RPMI7951 (cell line): ENCODE measurements at places on chromosomes 6 and 20.

DNA sequence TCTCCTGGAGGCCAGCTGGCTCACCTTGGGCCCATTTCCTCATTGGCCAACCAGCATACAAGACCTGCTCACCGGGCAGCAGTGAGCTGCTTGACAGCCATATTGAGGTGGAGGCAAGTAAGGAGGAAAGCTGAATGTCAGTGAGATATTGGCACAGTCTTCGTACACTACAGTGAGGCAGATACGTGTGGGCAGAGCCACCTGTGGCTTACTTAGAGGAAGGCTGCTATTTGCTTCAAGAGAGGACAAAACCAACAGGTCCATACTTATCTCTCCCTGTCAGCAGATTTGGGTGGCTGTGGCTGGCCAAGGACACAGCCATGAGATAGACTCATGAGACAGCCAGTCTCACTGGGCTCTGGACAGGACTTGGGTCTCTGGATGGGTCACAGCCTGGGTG is 15.1 kb upstream of the MCM3 start:
- no peak for DNase-seq

DNA sequence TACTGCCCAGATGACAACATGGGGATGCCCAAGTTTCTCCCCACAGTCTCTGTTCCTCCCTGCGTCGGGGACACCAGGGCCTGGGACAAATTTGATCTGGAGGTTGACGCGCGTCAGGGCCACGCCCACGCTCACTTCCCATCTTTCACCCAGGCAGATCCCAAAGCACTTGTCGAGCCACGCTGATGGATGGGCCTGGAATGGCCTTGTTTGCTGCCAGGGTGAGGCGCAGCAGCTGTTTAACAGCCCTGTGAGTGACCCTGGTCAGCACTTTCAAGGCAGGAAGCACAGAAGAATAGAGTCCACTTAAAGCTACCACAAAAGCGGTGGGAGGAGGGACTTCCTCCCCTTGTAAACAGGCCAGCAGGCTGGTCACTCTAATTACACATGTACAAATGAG is 324.7 kb upstream of the JARID2 start:
- peak; percentile 89 for DNase-seq

DNA sequence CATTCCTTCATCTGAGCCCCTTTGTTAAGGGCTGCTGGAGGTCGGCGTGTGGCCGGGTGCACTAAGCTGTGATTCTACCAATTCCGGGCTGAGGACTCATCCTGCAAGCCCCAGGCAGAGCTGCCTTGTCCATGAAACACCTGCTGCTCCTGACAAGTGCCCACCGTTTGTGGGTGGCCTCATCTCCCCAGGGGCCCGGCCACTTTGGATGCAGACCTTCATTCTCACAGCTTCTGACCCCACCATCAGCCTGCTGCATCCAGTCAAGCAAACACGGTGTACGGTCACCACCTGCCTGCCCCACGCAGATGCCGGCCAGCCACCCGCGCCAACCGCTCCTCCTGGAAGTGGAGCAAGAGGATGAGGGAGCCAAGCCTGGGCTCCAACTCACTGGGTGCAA is 382.7 kb downstream of the THBS2 start:
- no peak for DNase-seq

DNA sequence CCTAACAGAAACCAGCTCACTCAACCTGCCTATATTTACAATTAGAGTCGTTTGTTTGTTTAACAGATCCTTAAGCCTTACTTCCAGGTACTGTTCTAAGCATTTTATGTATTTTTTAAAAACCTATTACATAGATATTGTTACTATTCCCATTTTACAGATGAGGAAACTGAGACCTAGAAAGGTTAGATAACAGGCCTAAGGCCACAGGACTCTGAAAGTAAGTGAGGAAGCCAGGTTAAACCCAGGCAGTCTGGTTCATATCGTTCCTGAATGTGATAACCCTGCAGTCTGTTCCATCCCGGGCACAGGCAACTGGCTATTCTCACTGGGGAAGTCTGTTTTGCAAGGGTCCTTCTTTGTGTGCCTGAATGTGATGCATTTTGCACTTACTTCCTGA is 322.2 kb downstream of the FARS2 start:
- no peak for DNase-seq

- DNase-seq = peak; percentile 4
These were observed 594 bp downstream of the ARFGEF3 start for GRCh38 chr6:138162111-138162954.

- no peak for DNase-seq
These were observed 129.6 kb downstream of the TAF4 start for GRCh38 chr20:61935926-61936700.

DNA sequence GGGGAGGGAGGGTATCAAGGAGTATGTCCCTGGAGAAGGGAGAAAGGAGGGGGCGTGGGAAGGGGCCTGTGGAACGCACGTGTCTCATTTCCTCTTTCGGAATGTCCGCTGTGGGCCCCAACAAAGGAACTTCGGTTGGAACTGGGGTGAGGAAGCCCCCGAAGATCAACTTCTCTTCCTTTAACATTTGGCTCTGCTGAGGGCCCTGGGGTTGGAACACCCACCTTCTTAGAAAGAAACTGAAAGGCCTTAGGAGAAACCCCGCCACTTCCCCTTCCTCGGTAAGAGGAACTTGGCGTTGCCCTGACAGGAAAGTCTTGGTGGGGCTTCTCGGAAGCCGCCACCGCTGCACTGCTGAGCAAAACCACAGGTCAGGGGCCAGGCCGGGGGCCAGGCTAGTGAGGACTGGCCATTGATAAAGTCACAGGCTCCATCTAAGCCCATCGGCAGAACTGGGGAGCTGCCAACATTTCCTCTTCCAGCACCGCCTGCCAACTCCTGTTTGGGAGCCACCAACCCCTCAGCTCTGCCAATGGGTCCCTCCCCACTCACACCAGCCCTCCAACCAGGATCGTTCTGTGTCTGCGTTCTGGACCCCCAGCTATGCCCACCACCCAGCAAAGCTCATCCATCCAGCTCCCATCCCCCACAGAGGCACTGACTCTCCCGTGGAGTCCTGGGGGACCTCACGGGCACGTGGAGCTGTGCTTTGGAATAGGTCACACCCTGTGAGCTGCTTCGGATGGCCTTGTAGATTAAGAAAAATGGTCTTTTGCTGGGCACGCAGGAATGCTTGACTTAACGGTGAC is 44.8 kb downstream of the FGD2 start:
- DNase-seq = no peak

DNA sequence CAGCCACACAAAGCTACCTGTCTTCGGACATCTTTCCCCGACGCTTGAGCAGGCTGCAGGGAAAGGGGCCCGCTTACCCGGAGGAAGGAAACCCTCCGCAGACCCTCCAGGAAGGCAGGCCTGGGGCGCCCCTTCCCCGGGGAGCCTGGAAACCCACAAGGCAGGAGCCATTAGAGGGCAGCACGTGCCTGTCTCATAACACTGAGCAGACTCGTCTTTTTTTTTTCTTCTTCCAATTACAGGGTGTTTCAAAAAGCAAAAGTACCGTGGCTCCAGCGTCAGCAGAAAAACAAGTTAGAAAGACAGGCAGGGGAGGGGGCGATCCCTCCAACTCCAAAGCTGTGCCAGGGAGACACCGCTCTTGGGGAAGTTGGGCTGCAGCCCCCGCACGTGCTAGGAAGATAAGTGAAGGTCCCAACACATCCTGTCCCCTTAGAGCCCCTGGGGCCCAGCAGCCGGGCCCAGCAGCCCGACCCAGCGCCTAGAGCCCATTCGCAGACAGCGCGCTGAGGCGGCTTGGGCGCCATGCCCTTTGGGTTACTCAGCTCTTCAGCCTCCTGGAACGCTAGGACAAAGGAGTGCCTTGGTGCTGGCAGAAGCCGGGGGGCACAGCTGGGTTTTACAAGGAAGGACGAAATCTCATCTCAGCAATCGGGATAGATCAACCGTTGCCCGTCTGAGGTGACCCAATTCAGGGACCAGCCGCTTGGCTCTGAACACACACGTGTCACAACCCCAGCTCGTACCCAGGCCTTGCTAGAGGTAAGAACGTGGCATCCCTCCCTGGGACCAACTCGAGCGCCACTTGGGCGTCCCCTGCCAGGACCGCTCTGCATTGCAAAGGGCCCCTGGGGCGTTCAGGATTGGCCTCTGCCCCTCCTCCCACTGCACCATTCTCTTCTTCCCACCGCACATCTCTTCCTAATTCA is 136.3 kb downstream of the LY86 start:
- peak; percentile 67 for DNase-seq

- DNase-seq = no peak
These were observed at the start of gene TULP1 for GRCh38 chr6:35512740-35513139. Gene TULP1 (minus strand): TSS chr6:35512896. CDS start chr6:35512858, 38 bp downstream.

- DNase-seq = peak; percentile 33
These were observed 267.9 kb upstream of the PLN start for GRCh38 chr6:118280210-118280609.

DNA sequence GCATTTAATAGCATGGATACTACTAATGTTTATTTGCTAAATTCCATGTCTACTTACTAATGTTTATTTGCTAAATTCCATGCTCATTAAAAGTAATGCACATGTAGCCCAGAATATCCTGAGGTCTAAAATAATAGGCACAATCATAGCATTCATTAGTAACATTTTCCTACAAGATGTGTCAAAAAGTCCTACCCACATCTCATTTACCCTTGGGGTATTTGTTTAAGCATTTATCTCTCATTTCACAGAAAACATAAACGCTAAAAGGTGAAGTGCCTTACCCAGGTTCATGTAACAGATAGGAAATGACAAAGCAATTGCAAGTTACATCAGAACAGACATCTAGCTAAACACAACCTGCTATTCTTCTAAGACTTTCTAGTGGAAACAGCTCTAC is 457.1 kb downstream of the HACE1 start:
- no peak for DNase-seq

DNA sequence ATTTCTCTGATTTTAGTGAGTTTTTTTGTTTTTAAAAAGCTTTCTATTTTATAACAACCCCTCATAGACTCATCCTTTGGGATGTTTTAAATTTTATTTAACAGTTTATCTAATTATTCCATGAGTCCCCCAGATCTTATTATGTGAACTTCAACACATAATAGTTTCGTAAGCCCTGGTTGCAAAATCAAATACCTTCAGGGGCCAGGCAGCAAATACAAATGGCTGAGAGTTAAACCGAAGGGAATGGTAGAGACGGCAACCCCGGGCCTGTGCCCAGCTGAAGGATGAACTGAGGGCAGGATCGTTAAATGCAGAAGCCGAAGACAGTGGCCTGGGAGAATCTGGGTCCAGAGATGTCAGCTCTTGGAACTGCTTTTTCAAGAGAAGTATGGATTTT is 88.4 kb downstream of the RTN4IP1 start:
- no peak for DNase-seq

GRCh38 chr6:40738551-40739193 is 151.5 kb upstream of the LRFN2 start:
- DNase-seq = no peak

DNA sequence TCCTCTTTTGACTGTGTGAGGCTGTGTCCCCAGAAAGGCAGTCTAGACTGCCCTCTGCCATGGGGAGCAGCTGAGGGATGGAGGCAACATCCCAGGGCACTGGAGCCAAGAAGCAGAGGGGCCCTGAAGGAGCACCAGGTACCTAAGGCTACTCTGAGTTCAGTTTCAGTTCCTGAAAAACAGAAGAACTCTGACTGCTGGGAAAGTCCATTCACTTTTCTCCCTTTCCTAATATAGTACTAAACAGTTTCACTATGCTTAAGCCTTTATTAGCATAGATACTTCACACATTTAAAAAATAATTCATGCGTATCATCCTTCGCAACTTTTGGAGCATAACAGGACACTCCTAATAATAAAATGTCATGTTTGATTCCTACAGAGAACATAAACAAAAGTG is 130.0 kb downstream of the FOXC1 start:
- no peak for DNase-seq

DNA sequence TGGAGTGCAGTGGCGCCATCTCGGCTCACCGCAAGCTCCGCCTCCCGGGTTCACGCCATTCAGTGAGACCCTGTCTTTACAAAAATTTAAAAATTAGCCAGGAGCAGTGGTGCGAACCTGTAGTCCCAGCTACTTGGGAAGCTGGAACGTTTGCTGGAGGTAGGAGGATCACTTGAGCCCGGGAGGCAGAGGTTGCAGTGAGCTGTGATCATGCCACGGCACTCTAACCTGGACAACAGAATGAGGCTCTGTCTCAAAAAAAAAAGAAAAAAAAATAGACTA is 5.7 kb upstream of the PARD6B start:
- DNase-seq = no peak

DNA sequence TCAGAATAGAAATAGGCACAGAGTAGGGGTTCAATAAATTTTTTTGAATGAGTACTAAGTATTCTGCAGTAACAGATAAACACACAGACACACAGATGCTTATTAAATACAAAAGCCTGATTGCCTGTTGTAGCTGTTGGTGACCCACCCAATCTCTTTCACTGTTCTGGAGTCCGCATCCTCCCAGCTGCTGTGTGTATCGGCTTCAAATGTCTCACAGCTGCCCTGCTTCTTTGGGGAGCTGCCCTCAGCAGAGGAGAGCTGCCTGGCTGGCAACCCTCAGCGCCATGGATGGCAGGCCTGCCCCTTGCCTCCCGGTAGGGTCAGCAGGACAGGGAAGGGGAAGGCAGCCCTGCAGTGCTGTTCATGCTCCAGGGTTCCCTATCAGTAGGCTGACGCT is 85.9 kb upstream of the PRND start:
- no peak for DNase-seq
